ENCODE measurements at places on chromosomes 3 and 15. TPM values are rescaled to one million over a fixed set of nuclear protein-coding genes. Genes with fewer than 3 reads are reported as not detected.

- no peak for DNase-seq
These were observed 16.1 kb upstream of the LYSMD4 start for GRCh38 chr15:99749386-99749785.

DNA sequence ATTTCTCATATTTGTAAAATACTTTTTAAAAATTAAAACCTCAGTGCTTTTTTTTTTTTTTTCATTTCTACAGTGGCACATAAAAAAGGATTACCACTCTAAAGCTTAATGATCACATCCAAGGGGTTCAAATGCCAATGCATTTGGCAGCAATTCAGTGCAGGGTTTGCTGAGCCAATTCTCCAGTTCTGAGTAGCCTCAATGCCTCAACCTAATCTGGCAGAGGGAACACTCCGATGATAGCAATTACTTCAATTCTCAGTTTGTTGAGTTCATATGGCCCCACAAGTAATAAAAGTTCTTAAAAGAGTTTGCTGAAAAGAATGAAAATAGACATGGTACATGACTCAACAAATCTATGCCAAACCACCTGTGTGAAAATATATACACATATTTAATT is 79.3 kb upstream of the RBMS3 start:
- no peak for DNase-seq

GRCh38 chr3:115071166-115071565 is 75.9 kb downstream of the ZBTB20 start:
- peak; percentile 53 for DNase-seq

FEZF2 gene
- total RNA-seq: not detected

ADAMTS7 gene
- 35.1 TPM for total RNA-seq
